ENCODE measurements at places on chromosomes 4 and X.
A peak's percentile ranks its signal among the peaks of the same experiment; 100 is the strongest.

- DNase-seq, result no peak
Measured at GRCh38 chrX:128105659-128106058, 53.5 kb upstream of the ACTRT1 start.

DNA sequence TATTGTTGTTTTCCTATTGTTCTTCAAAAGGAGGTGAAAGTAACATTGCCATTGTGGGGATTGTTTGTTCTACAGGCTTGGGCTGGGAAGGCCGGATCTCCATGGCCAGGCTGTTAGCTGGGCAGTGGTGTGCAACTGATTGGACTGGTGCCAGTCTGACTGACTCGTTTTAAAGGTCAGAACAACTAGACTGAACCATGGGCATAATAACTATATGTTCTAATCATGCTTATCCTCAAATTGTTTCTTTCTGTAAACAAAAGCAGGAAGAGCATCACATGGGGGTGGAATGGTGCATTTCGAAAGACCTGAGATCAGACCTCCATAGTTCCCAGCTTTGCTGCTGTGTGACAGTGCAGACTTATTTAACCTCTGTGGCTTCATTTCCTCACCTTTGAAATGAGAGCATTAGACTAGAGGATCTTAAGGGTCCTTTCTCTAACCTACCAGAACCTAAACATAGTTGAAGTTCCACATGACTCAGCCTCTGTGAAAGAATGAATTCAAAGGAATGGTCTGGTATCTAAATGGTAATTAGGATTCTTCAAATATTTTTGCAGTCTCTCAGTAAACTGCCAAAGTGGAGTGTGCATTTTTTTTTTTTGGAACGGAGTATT is 66.7 kb upstream of the PGRMC2 start:
- DNase-seq, result peak; percentile 75

- DNase-seq, result no peak
Measured at GRCh38 chr4:67714248-67714583, 13.3 kb upstream of the UBA6 start.

DNA sequence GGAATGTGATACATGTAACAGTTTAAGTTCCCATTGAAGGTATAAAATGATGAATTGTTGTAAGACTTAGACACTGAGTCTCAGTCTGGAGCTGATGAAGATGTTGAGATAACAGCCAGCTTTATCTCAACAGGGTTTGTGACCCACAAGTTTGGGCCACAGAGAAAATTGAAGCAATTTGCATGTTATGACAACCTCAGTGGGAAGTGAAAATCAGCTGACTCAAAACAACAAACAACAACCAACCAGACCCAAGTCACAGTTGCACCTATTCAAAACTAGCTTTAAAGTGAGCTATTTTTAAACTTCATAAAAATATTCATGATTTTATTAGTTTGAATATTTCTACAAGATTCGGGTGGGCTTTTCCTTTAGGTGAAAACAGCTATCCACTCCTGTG is 8.0 kb downstream of the SFRP2 start:
- DNase-seq, result no peak

DNA sequence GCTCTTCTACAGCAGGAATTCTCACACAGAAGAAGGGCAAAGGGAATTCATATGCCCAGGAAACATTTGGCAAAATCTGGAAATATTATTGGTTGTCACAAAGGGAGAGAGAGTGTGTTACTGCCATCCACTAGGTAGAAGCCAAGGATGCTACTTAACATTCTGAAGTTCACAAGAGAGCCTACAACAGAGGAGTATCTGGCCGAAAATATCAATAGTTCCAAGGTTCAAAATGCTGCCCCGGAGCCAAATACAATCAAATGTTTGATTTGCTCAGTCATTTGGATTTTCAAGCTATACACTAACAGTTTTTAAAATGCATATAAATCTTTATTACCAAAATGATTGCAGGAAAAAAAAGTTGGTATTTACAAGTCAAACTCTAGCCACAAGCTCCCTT is 18.8 kb downstream of the OTUD4 start:
- DNase-seq, result no peak

GRCh38 chr4:7649741-7650531 is 215.2 kb upstream of the PSAPL1 start:
- no peak for DNase-seq

DNA sequence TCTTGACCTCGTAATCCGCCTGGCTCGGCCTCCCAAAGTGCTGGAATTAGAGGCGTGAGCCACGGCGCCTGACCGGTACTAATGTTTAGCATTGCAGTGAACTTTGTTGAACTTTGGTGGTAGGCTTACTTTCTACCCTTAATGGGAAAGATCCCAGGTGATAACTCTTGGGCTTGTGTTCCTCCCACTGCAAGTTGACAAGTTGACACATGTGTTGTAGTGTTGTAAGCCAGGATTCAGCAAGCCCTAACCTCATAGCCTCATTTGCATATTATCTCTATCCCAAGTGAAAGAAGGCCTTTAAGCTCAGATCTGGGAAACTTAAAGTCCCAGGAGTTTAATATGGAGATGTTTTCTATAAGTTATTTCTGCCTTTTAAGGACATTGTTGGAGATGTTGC is 80.0 kb upstream of the CLCN4 start:
- DNase-seq, result no peak

- no peak for DNase-seq
Measured at GRCh38 chr4:26406346-26406975, 83.8 kb downstream of the CCKAR start.

- DNase-seq, result no peak
Measured at GRCh38 chrX:30888526-30889146, 418 bp downstream of the TAB3 start.

DNA sequence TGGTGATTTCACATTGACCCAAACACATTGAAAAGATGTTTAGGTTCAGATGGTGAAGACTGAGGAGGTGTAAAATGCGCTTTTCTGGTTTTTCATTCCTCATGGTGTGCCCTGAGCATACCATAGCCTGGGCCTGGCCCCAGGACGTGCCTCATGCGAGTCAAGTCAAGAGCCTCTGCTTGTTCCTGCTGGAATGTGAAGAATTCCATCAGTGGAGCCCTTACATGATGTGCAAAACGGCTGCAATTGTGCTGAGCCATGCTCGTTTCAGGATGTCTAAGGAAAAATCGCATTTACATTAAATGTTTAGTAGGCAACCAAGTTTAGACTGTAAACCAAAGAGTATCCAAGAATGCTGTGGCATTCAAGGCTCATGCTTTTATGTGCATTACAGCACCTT is 34.9 kb downstream of the GYG2 start:
- no peak for DNase-seq
